ENCODE measurements at places on chromosomes 5 and 9.

DNA sequence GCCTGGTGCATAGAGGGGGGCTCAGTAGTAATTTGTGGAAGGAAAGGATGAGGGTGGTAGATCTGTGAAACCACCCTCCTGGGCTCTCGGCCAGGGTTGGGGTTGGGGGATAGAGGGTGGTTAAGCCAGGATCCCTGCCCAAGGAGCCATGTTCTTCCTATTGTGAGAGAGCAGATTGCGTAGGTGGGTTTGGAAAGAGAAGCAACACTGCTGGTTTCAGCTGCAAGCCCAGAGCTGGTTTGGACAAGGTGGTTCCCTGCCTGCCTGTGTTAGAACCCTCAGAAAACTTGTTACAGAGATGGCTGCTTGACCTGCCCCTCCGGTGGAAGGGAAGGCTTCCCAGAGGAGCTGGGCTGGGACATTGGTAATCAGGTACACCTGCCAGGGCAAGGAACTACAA, 131.2 kb upstream of the HAND1 start:
- no peak for DNase-seq

DNA sequence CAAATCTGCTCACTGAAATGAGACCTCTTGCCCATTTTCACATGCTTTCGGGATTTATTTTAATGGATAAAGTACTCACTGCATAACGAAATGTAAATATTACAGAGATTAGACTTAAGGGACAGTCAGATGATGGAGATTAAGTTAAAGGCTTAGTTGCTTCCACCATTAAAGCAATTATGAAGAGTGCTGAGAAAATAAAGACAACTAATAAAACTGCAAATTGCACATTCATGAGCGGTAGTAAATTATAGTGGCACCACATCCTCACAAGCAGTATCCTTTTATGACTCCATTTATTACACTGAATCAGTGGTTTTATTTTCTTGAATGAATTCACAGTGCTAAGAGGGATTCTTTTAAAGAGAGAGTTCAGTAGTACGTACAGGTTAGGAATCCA, 76.2 kb upstream of the TMED7 start:
- DNase-seq: no peak

- no peak for DNase-seq
Observed at GRCh38 chr9:14935964-14936363, 25.7 kb upstream of the FREM1 start.

DNA sequence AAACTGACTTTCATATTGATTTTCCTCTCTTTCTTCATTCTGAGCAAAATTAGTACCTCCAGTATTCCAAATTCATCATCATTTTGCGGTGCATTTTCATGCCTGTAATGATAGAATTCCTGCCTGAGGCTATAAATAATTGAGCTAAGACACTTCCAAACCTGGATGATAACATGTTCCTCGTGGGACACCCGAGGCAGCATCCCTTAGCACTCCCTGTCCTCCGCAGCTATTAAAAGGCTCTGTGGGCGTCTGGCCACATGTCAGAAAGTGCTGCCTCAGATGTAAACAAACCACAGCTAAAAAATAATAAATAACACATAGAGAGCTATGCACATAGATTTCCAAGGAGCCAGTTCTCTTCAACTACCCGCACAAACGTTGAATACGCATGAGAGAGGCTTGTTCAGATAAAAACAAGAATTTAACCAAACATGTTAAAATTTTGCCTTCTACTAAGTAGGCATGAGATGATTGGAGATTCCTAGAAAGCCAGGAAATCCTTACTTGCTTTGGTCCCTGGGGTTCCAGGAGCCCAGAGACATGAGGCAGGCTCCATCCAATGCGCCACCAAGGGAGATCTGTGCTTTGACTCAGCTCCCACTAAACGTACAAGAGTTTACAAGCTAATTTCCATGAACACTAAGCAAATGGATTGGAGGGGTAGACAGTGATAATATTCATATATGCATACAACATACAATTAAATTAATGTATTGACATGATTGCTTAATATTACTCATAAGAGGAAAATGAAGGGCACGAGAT, 82.7 kb downstream of the SHC3 start:
- DNase-seq: no peak

DNA sequence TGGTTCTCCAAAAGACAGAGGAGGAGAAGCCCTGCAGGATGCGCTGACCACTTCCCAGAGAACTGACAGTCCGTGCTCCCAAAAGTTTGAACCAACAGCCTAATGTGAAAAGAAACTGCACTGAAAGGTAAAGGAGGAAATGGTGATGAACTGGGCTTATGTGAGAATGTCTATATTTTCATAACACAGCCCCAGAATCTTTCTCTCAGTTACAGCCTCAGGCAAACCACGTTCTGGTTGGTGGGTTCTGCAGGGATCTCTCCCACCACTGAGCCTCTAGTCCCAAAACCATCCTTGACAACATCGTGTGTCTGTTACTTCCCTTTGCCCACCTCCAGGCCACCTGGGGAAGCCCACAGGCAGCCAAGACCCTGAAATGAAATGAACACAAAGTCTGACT, 23.9 kb downstream of the SPARC start:
- no peak for DNase-seq

GRCh38 chr5:109027983-109028607, 280.4 kb downstream of the FER start:
- DNase-seq: no peak

GRCh38 chr5:143445776-143446175, 42.3 kb upstream of the NR3C1 start:
- DNase-seq: no peak

- no peak for DNase-seq
Observed at GRCh38 chr5:55577353-55578060, 42.7 kb upstream of the PLPP1 start.

DNA sequence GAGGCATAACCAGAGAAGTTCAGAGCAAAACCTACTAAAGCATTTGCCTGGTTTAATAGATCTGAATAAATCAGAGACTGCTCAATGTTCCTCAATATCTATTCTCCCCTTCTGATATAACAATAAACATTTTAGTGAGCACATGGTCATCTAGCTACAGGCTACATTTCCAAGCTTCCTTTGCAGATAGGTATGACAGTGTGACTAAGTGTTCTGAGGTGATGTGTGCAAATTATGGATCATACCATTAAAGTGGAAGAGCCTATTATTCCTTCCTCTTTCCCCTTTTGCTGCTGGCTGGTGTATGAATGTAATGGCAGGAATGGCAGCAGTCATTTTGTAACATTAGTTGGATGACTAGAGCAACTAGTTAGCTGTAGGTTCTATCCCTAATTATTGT, 285.8 kb upstream of the RASA1 start:
- DNase-seq: no peak

GRCh38 chr9:30172206-30172605, 2212.2 kb upstream of the ACO1 start:
- DNase-seq: no peak

DNA sequence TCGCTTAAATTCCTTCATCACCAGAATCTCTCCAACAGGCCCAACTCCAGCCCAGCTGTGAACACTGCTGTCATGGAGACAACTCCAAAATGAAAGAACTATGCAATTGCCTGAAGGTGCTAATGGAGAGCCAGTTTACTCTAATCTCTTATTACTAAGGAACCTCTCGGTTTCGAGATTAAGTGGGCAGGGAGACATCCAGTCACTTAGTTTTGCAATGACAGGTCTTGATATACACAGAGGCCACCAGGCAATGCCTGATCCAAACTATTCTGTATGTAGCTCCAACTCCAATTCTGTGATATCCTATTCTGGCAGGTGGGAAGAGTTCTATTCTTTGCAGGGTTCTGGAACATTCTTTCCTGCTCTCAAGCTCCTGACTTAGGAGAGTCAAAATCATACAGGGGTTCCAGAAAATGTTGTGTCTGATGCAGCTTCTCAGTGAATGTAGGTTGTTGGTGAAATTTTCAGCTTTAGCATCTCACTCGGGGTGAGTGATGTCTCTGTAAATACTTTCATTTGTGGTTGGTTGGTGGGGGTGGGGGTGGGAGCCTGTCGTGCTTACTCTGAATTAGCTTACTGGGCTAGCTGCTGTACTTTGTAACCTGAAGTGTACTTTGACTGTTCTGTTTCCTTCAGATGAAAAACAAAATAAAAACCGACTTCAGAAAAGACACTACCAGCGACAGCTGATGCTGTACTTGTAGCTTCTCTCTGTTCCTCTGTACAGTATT, 170.9 kb downstream of the PALM2AKAP2 start:
- DNase-seq: no peak

Data from stimulated activated CD4-positive, alpha-beta T cell treated with anti-CD3 and anti-CD28 coated beads, Interleukin-4, amount 100 ng/mL, for 48 hours (primary cell).